ENCODE measurements at places on chromosomes 12 and 14.

DNA sequence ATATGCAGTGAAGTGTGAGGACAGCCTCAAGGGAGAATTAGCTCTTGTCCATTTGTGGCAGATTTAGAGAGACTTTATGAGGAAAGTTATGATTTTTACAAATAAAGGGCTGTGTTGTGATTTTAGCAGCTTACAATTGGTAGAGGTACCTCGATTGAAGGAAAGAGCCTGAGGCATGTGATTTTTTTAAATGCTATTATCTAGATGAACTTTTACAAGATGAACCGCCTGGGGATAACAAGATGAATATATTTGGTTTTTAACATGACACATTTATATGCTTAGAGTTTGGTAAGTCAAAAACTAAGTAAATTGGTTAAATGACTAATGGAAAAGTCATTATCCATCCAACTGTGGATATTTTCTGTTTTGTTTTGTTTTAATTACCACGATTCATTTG lies 52.6 kb downstream of the AEBP2 start:
- no peak for DNase-seq

- DNase-seq: no peak
These were observed 100.2 kb downstream of the SYNE2 start for GRCh38 chr14:63952933-63953437.

- DNase-seq: no peak
These were observed 13.1 kb upstream of the ANKLE2 start for GRCh38 chr12:132774646-132775275.

DNA sequence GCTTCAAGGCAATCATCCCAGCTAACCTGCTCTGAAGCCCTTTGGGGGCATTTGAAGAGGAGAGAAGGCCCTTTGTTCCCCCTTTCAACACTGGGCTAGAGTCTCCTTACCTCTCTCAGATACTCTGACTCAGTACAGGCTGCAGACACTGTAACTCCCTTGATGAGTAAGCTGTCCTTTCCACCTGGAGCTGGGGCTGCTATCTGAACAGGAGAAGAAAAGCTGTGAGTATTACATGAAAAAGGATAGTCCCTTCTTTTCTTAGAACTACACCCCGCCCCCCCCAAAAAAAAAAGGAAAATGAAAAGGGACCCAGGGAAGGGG lies 186.6 kb upstream of the PLEKHG7 start:
- no peak for DNase-seq

DNA sequence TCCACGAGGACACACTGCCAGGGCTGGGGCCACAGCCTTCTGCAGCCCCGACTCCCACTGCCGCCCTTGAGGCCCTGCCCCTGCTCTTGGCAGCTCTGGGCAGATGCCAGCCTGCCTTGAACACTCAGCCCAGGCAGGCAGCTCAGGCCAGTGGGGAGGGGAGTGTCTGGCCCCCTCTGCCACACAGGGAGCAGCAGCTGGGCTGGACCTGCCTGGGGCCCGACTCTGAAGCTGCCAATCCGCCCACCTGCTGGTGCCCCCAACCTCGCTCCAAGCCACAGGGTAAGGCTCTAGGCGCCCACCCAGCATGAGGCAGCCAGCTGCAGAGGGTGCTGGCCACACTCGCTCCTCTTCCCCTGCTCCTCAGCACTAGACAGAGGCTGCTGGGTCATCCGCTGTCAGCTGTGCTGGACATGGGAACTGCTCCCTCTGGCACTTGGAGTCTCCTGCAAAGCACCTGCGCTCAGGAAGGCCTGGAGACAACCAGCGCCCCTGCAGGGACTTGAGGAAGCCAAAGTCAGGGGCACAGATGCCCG lies 24.6 kb upstream of the NUDT14 start:
- DNase-seq: no peak

DNA sequence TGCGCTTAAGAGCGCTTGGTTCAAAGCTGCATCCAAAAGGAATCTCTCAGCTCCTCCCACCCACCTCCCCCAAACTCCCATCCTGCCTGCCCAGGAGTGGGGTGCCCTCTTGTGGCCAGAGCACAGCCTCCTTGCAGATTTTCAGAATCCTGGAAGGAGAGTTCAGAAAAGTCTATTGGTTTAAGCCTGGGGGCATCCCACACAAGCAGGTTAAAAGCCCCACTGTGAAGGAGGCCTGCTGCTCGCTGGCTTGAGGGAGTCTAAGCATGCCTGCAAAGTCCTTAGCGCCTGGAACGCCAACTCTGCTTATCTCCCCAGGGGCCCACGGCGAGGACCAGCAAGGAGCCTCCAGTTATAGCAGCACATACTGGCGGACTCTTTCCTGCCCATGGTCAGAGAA lies 297.1 kb downstream of the KSR2 start:
- DNase-seq: peak; percentile 26

DNA sequence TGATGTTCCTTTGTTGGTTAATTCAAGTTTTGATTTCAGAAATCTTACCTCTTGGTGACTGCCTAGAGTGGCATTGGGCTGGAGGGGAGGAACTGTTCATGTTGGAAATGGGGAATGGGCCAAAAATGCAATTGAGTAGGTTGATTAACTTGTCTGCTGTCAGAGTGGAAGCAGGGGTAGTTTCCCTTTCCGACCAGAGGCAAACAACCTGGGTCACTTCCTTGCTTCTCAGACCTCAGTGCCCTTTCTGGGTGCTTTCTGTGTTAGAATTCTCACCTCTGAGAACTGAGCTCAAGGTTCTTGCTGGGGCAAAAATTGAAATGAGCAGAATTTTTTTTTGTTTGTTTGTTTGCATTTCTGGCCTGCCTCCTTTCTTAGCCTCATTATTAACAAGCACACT lies 2.3 kb upstream of the M6PR start:
- DNase-seq: no peak

- no peak for DNase-seq
These were observed 77.0 kb upstream of the MED13L start for GRCh38 chr12:116354534-116354933.

DNA sequence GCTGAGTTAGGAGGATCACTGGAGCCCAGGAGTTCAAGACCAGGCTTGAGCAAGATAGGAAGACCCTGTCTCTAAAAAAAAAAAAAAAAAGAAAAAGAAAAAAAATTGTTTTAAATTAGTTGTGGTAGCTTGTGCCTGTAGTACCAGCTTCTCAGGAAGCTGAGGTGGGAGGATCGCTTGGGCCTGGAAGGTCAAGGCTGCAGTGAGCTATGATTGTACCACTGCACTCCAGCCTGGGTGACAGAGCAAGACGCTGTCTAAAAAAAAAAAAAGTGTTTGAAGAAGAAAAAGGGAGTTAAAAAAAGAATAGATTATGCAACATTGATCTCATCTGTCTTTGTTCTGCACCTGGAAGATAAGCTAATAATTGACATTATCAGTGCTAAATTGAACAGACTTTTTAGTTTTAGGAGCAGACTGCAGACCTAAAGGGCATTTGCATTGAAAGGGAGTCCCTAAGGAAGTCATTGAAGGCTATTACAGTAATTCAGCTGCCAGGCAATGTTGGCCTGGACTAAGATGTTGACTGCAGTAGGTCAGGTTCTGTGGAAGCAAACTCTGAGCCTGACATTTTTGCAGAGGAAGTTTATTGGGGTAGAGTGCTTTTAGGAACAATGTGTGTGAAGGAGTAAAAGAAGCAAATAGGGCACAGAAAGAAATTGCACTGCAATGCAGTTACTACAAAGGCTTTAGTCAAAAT lies 215.8 kb downstream of the PCNX1 start:
- no peak for DNase-seq

DNA sequence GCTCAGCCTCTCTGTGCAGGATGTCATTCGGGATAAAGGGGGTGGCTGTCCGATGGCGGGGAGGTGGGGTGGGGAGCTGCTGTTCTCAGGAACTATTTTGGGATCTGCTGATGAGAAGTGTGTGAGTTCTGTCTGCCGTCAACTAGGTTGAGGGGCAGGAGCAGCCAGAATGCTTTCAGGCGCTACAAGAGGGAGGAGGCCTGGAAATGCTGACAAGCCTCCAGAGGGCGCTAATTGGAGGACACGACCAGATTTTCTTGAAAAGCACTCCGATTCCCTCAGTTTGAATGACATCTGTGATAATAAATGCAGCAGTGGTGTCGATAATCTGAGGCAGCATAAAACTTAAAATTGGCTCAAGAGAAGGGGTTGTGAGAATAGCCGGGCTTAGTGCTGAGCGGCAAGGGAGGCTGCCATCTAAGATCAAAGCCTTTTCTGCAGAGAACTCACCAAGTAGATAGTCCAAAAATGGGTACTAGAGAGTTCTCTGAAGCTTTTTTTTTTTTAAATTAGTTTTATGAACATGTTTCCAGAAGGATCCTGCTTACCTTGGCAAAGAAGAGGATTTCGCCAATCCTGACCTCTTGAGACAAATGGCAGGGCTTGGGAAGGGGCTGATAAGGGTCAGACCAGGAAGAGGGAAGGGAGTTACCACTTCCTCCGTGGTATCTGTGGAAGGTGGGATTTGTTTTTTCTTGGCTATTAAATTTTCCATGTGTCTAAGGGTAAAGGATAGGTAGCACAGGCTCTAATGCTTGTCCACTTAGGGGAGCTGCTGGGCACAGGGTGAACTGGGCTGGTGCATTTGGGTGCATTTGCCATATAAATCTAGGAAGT lies 94.4 kb downstream of the CRACR2A start:
- DNase-seq: no peak

DNA sequence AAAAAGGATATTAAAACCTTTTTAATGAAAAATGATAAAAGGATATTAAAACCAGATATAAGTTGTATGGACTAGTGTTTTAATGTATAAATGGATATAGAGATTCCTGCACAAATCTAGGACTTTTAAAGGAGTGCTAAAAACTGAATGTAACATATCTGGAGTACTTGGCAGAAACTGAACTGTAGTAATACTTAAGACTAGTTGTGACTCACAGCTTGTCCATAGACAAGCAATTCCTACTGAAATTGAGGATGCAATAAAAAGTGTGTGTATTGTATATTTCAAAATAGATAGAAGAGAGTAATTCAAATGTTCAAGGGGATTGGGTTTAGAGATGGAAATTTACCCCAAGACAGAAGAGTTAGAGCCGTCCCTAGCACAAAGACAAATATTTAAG lies 59.6 kb downstream of the FBXO33 start:
- no peak for DNase-seq

DNA sequence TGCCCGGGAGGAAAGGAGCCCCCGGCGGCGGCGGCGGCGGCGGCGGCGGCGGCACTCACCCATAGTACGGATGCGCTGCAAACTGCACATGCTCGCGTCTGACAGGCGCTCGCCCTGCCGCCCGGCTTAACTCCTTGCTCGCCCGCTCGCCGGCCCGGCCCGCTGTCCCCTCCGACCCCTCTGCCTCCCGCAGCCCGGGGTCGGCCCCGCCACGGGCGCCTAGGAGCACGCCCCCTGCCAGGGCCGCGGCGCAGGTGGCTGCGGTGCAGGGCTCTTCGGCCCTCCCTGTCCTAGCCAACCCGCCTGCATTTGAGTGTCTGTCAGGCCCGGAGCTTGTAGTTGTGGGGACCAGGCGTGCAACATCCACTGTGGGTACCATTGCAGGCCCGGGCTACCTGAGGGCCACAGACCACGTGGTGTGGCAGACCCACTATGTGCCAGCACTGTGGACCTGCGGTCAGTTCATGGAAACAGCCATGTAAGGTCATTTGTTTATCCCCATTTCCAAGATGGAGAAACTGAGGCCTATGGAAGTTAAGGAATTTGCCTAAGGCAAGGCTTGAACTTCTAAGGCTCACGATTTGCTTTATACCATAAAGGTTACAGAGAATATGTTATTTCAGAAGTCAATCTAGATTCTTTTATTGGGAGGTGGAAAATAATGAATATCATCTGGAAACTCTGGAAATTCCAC lies 17.6 kb upstream of the PLEKHH1 start:
- no peak for DNase-seq

GRCh38 chr12:30796891-30797371 lies 42.2 kb upstream of the CAPRIN2 start:
- DNase-seq: no peak

DNA sequence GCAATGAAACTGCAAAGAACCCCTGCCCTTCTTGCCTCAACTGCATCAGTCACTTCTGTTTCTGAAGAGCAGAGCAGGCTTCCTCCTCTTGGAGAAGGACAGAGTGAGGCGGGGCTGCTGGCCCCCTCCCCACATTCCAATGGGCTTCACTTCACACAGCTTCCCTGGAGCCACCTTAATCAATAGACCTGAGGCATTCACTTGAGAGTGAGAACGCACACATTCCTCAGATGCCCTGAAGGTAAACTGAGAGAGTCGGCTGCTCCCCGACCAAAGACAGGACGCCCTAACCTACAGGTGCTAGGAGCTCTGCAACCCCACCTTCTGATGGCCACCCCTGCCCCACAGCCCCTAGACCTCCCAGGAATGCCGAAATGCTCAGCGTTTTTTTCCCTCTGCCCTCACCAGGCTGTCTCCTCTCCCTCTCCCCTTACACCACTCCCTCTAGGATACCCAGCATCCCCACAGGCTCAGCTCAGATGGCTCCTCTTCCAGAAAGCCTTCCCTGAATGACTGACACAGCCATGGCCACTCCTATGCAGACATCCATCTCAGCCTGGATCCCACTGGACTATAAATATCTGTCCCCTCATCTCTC lies 31.1 kb downstream of the SYNE3 start:
- no peak for DNase-seq

- DNase-seq: no peak
These were observed 64.7 kb downstream of the MAP3K9 start for GRCh38 chr14:70744641-70745040.

DNA sequence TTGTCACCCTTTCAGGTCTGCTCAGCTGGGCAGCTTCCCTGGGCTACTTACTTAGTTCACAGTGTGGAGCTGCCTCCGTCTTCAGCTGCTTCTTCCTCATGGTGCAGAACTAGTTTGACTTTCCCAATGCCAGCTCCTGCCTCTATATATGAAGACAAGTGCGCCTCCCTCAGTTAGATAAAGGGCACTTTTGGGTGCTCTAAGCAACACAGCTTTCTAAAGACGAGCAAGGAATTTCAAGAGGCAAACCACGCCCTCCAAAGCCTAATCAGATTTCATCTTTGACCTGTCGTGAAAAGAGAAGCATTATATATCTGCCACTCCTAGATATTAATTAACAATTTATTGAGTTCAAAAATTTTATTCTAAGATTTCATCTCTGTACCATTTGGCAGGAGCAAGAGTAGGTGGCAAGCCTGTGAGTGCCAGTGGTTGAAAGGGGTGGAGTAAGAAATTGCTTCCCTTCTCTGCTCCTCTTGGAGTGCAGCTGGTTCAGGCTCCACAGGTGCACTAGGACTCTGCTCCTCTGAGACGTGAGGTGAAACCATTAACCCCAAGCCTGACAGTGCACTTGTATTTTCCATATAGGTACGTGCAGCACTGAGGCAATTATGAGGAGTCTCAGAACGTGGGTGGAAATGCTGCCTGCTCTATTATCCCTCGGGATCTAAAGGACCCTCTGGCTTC lies 2.1 kb upstream of the SLC11A2 start:
- peak; percentile 36 for DNase-seq

- no peak for DNase-seq
These were observed 15.7 kb upstream of the RNASE12 start for GRCh38 chr14:20606902-20607242.

- no peak for DNase-seq
These were observed 465.0 kb downstream of the AACS start for GRCh38 chr12:125530201-125530600.

GRCh38 chr12:51448618-51449256 lies 24.1 kb downstream of the SLC4A8 start:
- no peak for DNase-seq

- no peak for DNase-seq
These were observed 47.4 kb downstream of the BORCS5 start for GRCh38 chr12:12404297-12404696.
